ENCODE measurements at places on chromosomes 12 and 14.

DNA sequence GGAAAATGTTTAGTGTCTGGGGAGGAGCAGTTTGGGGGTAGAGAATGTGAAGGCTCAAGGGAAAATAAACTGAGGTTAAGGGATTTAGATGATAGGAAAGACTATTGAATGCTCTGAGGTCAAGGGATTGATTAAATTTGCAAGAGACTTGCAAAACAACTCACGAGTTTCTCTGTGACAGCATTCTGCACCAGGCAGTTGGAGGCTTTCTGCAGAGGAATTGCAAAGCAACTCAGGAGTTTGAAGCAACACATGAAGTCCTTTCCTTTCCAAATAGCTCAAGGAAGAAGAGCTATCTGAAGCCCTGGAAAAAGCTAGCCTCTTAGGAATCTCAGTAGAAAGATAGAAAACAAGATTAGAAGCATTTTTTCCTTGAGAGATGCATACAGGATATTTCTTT is 23.9 kb downstream of the SLC7A8 start:
- H3K27me3 ChIP-seq, result no peaks in the 10 kb centered on the region
- no peak overlapping the region for H3K27ac ChIP-seq
- H3K4me3 ChIP-seq, result no peak overlapping the region
- peaks cover 23% of the 10 kb centered on the region for H3K4me1 ChIP-seq
- DNase-seq, result no peak

GRCh38 chr14:70454731-70455130 is 2.8 kb downstream of the ADAM21 start:
- H3K4me3 ChIP-seq, result no peak overlapping the region
- no peak for DNase-seq
- H3K27ac ChIP-seq, result no peak overlapping the region
- no peaks in the 10 kb centered on the region for H3K4me1 ChIP-seq
- H3K27me3 ChIP-seq, result no peaks in the 10 kb centered on the region

DNA sequence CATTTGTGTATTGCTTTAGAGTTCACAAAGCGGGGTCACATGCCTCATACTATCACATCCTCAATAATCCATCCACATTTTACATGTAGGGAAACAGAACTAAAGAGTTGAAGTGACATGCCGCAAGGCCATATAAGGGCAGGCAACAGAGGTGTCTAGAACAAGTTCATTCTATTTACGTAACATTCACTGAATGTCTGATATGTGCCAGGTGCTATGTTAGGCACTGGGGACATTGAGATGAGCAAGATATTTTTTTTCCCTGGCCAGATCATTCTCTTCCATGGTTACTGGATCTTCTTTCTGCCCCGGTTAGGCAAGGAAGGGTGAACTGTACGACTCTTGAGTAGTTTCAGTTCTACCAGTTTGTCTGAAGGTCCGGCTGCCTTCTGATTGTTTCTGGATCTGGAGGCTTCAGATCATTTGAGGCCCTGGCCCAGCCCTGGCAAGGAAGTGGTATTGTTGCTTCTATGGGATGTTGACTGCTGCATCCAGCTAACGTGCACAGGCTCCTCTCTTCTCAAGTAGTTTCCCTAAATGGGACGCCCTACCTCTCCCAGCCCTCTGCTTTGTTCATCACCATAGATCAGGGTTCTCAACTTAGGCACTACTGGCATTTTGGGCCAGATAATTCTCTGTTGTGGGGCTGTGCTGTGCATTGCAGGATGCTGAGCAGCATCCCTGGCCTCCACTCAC is 12.1 kb downstream of the GPATCH2L start:
- DNase-seq, result no peak
- H3K27me3 ChIP-seq, result no peaks in the 10 kb centered on the region
- H3K27ac ChIP-seq, result no peak overlapping the region
- no peak overlapping the region for H3K4me3 ChIP-seq

- H3K36me3 ChIP-seq, result no peaks in the 10 kb centered on the region
- no peaks in the 10 kb centered on the region for H3K4me1 ChIP-seq
- no peak for DNase-seq
These were observed 509.6 kb downstream of the NOVA1 start for GRCh38 chr14:26088275-26088674.

GRCh38 chr14:92407410-92407809 is 84.4 kb downstream of the SLC24A4 start:
- no peak overlapping the region for H3K27ac ChIP-seq
- no peak overlapping the region for H3K4me3 ChIP-seq
- H3K27me3 ChIP-seq, result no peaks in the 10 kb centered on the region
- H3K36me3 ChIP-seq, result no peaks in the 10 kb centered on the region

DNA sequence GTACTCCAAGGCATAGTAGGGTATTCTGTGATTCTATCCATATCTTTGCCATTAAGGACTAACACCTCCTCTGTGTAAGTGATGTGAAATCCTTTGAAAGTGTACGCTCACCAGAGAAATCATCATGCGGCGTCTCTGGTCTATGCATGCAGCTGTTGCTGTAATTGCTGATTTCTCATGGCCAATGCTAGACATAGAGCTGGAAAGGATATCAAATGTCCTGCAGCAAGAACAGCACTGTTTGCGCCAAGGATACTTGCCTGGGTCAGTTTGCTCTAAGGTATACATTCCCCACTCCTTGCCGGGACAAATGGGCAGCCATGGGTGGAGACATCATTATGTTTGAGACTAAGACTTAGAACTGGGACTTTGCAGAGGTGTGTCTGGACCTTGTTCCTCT is 896.4 kb downstream of the BCL11B start:
- no peak overlapping the region for H3K27ac ChIP-seq
- H3K4me3 ChIP-seq, result no peak overlapping the region
- H3K27me3 ChIP-seq, result no peaks in the 10 kb centered on the region
- DNase-seq, result no peak
- H3K36me3 ChIP-seq, result no peaks in the 10 kb centered on the region

DNA sequence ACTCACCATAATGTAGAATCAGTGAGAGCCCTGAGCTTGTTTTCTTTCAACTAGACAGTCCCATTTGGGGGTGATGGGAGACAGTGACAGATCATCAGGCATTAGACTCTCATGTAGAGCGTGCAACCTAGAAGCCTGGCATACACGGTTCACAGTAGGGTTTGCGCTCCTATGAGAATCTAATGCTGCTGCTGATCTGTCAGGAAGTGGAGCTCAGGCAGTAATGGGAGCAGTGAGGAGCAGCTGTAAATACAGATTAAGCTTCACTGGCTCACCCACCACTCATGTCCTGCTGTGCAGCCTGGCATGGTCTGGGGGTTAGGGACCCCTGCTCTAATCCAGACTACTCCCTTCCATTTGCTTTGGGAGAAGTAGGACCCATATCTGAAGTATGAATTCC is 55.6 kb downstream of the FNTB start:
- no peak overlapping the region for H3K4me3 ChIP-seq
- H3K36me3 ChIP-seq, result peaks cover 11% of the 10 kb centered on the region
- H3K27me3 ChIP-seq, result no peaks in the 10 kb centered on the region
- no peak for DNase-seq
- H3K27ac ChIP-seq, result no peak overlapping the region
- H3K4me1 ChIP-seq, result no peaks in the 10 kb centered on the region

GRCh38 chr14:75198291-75198933 is 22.0 kb upstream of the TMED10 start:
- no peak for DNase-seq
- H3K27me3 ChIP-seq, result no peaks in the 10 kb centered on the region
- no peak overlapping the region for H3K27ac ChIP-seq
- no peak overlapping the region for H3K4me3 ChIP-seq

- H3K36me3 ChIP-seq, result no peaks in the 10 kb centered on the region
- H3K27ac ChIP-seq, result no peak overlapping the region
- no peaks in the 10 kb centered on the region for H3K27me3 ChIP-seq
- no peaks in the 10 kb centered on the region for H3K4me1 ChIP-seq
- no peak overlapping the region for H3K4me3 ChIP-seq
- DNase-seq, result no peak
These were observed 375.8 kb downstream of the APAF1 start for GRCh38 chr12:99020871-99021270.

- no peaks in the 10 kb centered on the region for H3K4me1 ChIP-seq
- peaks cover 3% of the 10 kb centered on the region for H3K36me3 ChIP-seq
- no peak overlapping the region for H3K27ac ChIP-seq
These were observed 81.4 kb downstream of the NTN4 start for GRCh38 chr12:95709152-95709551.

- DNase-seq, result peak; percentile 83
- peak overlapping the region; percentile 40 for H3K4me3 ChIP-seq
- no peaks in the 10 kb centered on the region for H3K27me3 ChIP-seq
- peaks cover 52% of the 10 kb centered on the region for H3K4me1 ChIP-seq
These were observed 58.2 kb downstream of the SAMD4A start for GRCh38 chr14:54625112-54625511.

Data from GM23248 (cell line).